ENCODE measurements at places on chromosomes 3 and 15.

- DNase-seq: no peak
Measured at GRCh38 chr3:171598990-171599389, 138.8 kb upstream of the TNIK start.

DNA sequence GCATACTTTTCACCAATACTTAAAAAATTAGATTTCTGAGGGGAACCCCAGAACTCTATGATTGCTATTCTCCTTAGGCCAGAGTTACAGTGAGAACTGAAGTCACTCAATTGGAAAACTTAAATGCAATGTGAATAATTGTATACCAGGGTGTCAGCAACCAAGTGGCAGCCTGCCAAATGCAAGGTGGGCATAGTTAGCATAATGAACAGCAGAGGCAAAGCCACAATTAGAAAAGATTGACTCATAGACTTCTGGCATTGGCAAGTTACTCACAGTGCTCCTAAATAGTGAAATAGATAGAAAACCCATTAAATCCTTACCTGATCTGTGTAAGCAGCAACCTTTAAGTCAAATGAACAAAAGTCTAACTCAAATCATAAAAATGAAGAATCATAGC, 94.9 kb downstream of the BCHE start:
- DNase-seq: no peak

DNA sequence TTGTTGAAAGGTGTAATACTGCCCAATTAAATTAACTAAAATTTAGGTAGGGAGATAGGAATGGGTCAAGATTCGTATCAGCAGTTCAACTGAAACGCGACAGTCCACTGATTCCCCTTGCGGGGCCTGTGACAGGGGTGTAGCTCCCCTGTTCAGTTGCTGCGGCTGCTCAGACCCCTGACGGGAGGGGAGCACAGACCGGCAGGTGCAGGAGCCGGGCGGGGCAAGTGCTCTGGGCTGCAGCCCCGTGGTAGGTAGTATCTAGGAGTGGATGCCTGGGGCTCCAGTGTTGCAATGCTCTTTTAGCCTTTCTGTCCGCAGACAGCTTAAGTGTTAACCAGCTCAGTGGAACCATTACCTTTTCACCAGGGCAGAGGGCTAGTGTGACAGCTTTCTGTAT, 164.9 kb downstream of the ROBO2 start:
- DNase-seq: no peak

DNA sequence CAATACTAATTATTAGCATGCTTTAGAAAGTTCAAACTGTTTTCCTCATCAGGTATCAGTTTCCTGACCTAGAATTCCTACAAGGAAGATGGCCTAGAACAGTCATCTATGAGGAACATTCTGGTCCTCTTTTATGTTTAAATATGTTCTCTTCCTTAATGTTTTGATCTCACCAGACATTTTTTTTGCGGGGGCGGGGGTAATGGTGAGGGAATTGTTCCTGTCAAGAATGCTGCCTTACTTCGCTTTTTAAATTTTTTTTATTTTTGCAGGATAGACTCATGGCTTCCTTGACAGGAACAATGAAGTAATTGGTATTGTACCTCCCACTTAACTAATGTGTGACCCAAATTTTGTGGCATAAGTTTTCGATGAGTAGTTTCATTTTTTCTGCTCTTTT, 44.3 kb upstream of the NANOGP8 start:
- DNase-seq: no peak

GRCh38 chr15:92992720-92993119, 92.6 kb downstream of the CHD2 start:
- no peak for DNase-seq

DNA sequence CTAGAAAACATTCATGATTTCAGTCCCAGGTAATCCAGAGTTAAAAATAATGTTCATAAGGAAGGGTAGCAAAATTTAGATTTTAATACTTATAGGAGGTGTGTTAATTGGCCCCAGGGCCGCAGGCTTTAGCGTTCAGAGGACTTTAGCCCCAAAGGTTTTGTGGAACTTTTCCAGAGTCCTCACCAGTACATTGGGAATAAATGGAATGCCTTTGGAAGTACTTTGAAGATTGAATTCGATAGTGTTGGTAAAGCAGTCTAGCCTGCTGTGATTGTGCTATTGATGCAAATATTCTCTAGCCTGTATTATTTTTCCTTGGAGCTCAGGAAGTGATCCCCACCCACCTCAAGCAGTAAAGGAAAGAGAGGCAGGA, 137.1 kb downstream of the IGF1R start:
- no peak for DNase-seq

- no peak for DNase-seq
Measured at GRCh38 chr3:1955170-1955569, 143.5 kb upstream of the CNTN4 start.

- no peak for DNase-seq
Measured at GRCh38 chr3:119933207-119933606, 151.3 kb downstream of the NR1I2 start.

DNA sequence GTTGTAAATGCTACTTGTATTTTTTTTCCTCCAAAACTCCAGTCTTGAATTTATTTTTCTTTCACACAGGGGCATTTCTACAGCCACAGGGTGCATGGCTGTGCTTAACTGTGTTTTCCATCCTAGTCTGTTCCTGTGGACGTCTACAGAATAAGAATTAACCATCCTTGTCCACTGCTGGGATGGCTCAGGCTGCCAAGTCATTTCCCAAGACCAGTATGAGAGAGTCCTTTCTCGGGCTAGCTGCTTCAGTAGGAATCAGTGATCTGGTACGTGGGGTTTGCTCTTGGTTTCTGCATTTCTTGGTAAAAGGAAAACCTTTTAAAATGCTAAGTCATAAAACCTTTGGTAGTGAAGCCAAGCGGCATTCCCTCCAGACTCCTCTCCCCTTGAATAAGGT, 29.8 kb downstream of the CHDH start:
- DNase-seq: no peak

DNA sequence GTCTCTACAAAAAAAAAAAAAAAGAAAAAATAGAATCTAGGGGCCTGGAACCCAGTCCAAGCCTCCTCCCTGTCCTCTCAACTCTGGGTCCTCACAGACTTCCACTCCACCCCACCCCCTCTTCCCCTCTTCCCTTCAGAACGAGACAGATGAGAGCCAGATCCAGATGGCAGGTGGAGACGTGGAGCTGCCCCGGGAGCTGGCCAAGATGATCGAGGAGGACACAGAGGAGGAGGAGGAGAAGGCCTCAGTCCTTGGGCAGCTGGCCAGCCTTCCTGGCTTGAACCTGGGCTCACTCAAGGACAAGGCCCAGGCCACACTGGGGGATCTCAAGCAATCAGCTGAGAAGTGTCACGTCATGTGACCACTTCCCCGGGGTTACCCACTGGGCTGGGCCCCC, 3.6 kb downstream of the CPLX3 start:
- no peak for DNase-seq

GRCh38 chr3:186172353-186172752, 63.5 kb upstream of the ETV5 start:
- no peak for DNase-seq

DNA sequence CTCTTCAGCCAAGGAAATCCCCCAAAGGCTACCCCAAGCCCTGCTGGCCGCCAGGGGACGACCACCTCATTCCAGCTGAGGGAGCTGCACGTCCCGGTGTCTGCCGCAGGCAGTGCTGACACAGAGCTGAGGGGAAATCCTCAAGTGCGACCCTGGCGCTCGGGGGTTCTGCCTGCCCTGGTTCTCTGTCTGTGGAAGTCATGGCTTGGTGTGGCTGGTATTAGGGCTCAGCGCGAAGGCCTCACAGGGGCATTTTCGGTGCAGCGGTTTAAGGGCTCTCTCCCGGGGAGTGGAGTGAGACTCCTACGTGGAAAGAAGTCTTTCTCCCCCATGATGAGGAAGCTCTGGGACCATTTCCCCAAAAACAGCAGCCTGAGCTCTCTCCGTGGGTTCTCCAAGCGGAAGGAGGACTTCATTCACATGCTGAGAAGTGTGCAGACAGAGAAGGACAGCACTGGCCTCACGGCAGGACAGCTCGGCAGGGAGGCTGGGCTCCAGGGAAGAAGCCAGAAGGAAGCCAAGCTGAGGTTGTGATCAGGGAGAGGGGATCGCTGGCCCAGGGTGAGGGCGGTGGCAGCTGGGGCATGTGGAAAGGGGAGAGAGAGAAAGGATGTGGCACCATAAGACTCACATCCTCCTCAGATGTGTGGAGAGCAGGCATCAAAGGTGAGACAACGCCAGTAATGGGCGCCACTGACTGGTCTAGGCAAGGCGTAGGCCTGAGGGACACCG, 48.6 kb downstream of the KLF15 start:
- DNase-seq: no peak

- no peak for DNase-seq
Measured at GRCh38 chr15:37767841-37768455, 166.5 kb upstream of the TMCO5A start.

- peak; percentile 55 for DNase-seq
Measured at GRCh38 chr15:40815042-40815698, 7.9 kb upstream of the DNAJC17 start.

- no peak for DNase-seq
Measured at GRCh38 chr3:184540777-184541681, 20.6 kb upstream of the EPHB3 start.

GRCh38 chr3:87332789-87333188, 56.4 kb upstream of the POU1F1 start:
- DNase-seq: no peak

DNA sequence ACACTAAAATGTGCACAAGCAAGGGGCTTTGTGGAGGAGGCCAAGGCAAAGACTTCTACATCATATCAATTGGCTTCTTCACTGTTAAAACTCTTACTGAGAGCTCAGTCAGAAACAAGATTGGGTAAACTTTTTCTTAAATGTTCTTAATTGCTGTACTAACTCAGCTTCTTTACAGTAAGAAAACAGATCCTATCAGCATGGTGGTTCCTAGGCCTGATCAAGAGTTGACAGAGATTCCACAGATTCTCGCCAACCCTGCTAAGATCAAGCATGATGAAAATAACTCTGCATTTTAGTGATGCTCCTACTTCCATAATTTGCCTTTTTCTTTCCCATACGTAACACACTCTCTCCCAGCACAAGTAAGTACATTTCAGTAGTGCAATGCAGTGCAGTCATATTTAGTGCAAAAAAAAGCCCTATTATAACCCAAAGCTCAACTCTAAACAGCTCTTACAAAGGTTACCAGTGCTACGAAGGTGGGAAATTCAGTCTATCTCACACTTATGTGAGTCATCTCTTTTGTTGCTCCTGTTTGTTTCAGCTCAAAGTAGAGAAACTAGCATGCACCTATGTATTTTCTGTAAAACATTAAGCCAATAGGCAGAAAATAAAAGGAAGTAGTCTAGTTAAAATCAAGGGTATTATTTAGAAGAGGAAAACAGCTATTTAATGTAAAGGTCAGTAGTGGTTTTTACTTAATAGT, 29.9 kb downstream of the TIGIT start:
- DNase-seq: no peak

- no peak for DNase-seq
Measured at GRCh38 chr3:176905331-176905730, 292.0 kb downstream of the TBL1XR1 start.

DNA sequence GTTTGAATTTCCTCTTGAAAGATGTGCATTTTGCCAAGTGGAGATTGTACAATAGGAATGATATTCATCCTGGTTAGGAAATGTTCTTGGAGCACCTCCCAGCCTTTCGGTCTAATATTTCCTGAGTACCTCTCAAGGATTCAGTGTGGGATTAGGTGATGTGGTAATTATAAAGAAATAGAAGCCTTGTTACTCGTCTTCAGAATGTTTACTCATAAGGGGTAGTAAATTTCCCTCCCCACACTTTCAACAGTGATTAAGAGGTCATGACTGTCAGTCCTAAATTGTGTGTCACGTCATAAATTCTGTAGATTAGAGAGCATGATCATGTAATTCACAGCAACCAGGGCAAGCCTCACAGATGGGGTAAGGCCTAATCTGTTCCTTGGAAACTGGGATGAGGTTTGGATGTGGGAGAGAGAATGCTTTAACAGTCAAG, 633.1 kb upstream of the TBL1XR1 start:
- no peak for DNase-seq

DNA sequence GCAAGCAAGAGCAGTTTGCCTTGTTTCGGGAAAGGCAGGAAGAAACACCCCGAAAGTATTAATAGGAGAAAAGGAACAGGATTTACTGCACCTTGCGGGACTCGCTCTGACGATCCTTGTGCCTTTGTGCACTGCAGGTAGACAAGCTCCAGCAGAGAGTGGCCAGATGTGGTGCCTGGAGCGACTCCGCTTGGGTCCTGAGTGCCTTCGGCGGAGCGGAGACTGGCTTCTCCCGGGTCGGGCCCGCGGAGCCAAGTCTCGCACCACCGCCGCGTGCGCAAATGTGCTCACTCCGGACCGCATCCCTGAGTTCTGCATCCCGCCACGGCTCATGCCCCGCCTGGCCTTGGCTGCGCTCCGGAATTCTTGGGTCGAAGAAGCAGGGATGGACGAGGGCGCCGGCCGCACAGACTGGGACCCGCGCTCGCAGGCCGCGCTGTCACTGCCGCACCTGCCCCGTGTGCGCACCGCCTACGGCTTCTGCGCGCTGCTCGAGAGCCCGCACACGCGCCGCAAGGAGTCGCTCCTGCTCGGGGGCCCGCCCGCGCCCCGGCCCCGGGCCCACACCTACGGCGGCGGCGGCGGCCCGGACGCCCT, 769 bp downstream of the C2CD4A start:
- no peak for DNase-seq

DNA sequence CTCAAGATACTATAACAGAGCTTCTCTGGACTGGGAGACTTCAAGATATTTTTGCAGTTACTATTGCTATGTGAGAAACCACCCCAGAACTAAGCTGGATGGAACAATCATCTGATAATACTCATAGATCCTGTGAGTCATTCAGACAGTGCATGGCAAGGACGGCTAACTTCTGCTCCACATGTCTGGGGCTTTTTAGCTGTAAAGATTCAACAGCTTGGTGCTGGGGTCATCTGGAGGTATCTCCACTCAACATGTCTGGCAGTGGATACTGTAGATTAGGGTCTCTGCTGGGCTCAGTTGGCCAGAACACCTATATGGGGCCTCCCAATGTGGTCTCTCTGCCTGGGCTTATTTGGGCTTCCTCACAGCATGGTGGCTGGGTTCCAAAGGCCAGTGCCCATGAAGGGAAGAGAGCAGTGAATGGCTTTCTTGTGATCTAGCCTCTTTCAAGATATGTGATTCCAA, 117.3 kb upstream of the SLC7A14 start:
- DNase-seq: no peak

GRCh38 chr15:57884936-57885335, 178.4 kb downstream of the POLR2M start:
- DNase-seq: no peak

DNA sequence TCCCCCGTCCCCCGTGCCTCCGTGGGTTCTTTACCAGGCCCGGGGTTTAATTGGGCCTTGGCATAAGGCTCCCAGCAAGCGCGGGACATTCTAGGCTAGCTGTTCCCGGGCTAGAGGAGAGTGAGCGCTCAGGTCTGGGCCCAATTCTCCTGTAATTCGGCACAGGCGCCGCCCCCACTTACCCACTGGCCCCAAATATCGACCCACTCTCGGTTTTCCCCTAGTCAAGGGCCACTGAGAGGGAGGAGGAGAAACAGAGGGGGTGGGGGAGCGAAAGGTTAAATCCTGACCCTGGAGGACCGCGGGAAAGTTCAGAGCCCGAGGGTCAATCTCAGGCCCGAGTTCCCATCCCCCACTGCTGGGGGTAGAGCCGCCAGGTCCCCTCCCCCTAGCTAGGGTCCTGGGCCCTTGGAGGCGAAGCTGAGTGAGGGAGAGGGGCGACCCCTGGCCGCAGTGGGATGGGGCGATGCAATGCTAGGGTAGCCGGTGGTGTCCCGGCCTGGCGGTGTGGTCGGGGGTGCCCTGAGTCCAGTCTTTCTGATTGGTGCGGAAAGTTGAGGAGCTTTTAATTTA, 8.5 kb upstream of the ONECUT1 start:
- DNase-seq: no peak

GRCh38 chr3:94009608-94010007, 18.8 kb downstream of the STX19 start:
- no peak for DNase-seq

Data from right lung (tissue), 10 donors.